ENCODE measurements at places on chromosomes 16 and 17. TPM values are rescaled to one million over a fixed set of nuclear protein-coding genes. Genes with fewer than 3 reads are reported as not detected.
A peak's percentile ranks its signal among the peaks of the same experiment; 100 is the strongest.

The C17orf50 gene
- total RNA-seq = not detected

The CD300C gene
- 0.84 TPM for total RNA-seq

The KRT20 gene
- total RNA-seq = 0.17 TPM

The CA10 gene
- not detected for total RNA-seq

- no peak for DNase-seq
These were observed 144.4 kb downstream of the PCTP start for GRCh38 chr17:55895112-55895759.

- no peak for DNase-seq
These were observed 18.3 kb downstream of the RARA start for GRCh38 chr17:40327244-40327729.

DNA sequence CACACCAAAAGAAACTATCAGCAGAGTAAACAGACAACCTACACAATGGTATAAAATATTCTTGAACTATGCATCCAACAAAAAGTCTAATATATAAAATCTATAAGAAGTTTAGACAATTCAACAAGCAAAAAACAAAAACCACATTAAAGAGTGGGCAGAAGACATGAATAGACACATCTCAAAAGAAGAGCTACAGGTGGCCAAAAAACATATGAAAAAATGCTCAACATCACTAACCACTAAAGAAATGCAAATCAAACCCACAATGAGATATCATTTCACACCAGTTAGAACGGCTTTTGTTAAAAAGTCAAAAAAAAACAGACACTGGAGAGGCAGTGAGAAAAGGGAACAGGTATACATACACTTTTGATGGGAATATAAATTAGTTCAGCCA is 348.9 kb upstream of the MAF start:
- no peak for DNase-seq

DNA sequence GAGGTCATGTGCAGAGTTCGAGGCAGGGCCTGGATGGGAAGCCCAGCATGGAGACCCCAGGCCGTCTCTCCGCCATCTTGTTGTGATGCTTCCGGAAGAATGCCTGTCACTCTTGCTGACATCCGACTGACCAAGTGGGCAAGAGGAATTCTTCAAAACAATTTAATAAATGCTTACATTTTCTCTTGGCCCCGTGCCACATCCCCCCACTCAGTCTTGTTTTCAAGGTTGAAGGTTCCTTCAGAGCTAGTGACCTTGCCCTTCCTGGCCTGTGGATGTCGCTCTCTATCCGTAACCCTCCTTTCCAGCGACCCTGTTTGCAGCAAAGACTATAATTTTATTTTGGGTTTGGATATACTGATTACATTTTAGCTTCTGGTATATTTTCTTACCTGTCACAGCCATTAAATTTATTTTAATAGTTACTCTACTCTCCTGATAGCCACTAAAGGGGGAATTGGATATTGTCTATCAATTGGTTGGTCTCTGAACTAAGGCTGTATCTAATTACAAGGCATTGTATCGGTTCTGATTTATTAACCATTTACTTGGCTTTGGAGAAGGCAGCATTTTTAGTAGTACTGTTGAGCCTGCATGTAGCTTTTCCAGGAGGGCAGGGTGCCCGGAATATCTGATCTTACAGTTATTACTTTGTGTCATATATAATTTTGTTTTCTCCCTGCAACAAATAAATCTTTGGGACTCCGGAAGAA is 264.5 kb downstream of the WWOX start:
- DNase-seq = no peak

DNA sequence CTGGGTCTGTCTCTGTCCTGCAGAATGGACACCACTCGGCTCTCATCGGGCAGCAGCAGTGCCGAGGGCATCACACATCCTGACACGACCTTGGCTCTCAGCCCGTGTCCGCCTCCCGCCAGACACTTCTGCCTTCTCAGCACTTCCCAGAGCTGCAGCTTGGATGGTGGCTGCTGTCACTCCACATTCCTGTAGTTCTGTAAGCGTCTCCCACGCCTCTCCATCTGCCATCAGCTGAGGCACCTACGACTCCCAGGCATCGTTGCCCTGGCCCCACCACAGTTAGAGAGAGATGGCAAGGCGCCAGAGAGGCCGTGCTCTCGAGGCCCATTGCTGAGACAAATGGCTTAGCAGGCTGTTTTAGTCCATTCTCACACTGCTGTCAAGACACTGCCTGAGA is 195.9 kb upstream of the CHMP6 start:
- DNase-seq = no peak

GRCh38 chr16:4624827-4625559 is 367 bp downstream of the MGRN1 start:
- DNase-seq = peak; percentile 68

GRCh38 chr17:27396045-27396444 is 60.2 kb upstream of the KSR1 start:
- no peak for DNase-seq

- DNase-seq = no peak
These were observed 41.1 kb upstream of the ACSM2B start for GRCh38 chr16:20617271-20617670.
